ENCODE measurements at places on chromosomes 6 and 20.
A peak's percentile ranks its signal among the peaks of the same experiment; 100 is the strongest.

DNA sequence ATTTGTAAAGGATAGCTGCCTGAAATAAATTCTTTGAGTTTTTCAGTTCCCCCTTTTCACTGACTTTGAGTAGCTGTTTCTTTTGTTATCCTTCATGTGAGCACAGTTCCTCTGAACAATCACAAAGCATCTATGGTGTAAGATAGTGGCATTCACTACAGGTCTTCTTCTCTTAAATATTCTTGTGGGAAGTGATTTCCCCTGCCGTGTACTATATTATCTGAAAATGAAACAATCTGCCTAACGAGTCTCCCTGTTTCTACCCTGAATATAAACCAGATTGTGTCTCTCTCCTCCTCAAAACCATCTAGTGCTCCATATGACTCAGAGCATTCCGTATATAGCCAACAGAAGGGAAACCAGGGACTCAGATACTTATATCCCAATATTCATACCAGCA is 380.1 kb upstream of the SOX4 start:
- DNase-seq: no peak

DNA sequence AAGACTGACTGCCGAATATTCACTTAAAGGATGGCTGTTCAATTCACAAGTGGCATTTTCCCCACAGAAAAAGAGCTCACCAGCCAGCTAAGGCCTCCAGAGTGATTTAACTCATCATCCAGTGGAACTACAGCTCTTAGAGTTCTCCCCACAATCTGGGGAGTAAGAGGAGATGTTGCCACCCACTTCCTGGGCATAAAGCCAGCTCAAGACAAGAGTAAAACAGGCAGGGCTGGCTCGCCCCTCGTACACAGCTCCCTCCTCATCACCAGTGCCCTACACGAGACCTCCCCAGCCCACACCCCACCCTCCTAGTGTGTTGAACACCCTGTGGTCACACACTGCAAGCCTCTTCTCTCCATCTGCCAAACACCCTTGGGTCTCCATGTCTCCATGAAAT is 47.2 kb upstream of the IPCEF1 start:
- DNase-seq: peak; percentile 61

DNA sequence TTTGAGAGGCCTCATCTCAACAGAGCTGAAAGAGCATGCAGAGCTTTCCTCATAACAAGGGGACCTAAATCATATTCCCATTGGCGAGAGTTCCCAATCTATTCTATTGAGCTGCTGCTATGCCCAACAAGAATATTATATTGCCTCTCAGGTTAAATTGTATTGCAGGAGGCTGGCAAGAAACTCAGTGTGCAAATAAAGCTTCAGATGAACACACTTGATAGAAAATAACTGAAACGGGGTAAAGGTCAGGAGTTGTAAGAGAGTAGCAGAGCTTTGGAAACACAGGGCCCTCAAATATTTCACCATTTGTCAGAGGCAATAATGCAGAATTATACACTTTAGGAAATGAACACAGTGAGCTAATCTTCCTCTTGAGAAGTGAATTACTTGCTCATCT is 364.3 kb upstream of the SPTLC3 start:
- no peak for DNase-seq

GRCh38 chr6:170178561-170179477 is 112.1 kb downstream of the DLL1 start:
- DNase-seq: peak; percentile 52

DNA sequence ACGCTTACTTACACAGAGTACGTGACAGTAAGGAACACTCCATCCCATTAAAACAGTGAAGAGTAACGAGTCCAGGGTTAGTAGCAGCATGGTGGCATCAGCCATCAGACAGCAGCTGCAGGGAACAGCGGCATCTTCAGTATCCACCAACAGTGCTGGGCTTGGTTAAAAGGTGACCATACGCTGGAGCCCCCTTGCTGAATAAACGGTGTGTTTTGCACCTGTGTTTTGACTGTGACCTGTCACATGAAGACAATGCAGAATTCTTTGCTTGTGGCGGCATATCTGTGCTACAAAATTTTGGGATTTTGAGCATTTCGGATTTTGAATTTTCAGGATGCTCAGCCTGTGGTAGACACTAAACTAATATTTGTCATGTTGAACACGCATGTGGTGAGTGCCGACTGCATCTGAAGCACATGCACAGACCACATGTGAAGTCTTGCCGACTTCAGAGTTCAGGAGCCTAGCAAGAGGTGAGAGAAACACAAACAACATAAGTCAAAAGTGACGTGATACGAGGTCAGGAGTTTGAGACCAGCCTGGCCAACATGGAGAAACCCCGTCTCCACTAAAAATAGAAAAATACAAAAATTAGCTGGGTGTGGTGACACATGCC is 69.3 kb upstream of the FRMD1 start:
- DNase-seq: no peak

DNA sequence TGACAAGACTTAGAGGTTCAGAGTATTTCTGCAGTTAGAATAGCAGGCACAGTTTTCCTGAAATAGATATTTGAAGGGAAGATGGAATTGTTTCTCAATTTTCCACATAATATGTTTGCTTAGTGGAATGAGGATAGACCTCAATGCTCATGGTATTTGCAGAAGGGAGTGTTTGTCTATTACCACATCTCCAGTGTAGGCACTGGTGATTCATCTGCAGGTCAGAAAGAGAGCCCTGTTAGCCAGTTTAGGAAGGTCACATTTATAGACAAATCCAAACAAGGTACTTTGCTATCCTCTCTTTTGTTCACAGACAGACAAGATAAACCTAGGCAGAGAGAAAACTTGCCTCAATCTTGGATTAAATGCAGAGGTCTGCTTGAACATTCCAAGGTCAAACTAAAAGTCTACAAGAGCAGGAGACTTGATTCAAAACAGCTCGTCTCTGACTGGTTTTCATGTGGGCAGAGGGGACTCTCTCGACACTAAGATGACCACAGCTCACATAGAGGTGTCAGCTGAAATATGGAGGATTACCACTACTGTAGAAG is 22.8 kb downstream of the ISM1 start:
- DNase-seq: no peak

GRCh38 chr6:6164367-6164766 is 156.1 kb downstream of the F13A1 start:
- DNase-seq: no peak

- peak; percentile 94 for DNase-seq
Observed at GRCh38 chr6:152094992-152095592, 287.6 kb downstream of the ESR1 start.

DNA sequence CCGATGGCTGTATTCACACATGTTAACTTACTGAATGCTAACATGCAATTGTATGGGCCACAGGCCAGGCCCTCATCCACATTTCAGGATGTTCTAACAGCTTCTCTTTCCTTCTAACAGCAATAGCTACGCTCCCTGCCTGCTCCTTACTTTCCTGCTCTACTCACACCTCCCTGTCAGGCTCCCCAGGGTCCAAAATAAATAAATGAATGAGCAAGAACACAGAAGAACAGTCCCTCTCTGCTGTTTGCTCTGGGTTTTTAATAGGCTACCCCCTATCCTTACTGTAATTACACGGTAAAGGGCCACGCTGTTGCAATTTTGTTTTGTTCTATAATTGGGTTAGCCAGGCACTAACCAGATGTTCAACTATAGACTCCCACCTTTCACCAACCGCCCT is 135.6 kb downstream of the GMDS start:
- no peak for DNase-seq

DNA sequence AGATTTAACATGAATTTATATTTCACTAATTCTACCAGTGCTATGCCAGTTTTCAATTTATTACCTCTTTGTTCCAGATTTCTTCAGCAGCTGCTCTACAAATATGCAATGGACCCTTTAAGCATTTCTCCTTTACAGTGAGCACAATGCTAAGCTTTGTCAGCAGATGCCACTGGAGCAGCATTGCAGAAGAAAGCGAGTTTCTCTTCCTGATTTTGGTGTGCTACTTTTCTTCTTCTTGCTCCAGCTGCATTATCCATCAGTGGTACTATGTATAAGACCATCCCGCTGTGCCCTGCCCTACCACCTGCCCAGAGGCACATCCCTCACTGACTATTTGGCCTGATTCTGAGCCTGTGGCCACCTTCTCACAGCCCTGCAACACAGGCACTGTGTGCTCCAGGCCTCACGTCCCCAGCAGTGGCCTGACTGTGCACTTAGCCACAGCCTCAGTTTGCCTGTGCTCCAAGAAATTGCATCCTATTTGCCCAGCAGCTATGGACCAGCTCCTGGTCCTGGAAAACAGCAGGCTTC is 84.1 kb downstream of the TNFAIP3 start:
- DNase-seq: no peak

DNA sequence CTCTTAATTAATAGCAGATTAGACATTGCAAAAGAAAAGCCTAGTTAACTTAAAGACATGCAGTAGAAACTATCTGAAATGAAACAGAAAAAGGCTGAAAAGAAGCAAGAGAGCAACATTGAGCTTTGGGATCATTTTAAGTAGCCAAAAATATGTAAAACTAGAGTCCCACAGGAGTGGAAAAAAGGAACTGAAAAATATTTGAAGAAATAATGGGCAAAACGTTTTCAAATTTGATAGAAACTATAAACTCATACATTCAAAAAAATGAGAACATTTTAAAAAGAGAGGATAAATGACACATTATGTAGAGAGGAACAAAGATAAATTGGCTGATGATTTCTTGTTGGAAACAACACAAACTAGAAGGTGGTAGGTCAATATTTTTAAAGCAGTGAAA is 166.1 kb upstream of the AKAP12 start:
- DNase-seq: no peak

DNA sequence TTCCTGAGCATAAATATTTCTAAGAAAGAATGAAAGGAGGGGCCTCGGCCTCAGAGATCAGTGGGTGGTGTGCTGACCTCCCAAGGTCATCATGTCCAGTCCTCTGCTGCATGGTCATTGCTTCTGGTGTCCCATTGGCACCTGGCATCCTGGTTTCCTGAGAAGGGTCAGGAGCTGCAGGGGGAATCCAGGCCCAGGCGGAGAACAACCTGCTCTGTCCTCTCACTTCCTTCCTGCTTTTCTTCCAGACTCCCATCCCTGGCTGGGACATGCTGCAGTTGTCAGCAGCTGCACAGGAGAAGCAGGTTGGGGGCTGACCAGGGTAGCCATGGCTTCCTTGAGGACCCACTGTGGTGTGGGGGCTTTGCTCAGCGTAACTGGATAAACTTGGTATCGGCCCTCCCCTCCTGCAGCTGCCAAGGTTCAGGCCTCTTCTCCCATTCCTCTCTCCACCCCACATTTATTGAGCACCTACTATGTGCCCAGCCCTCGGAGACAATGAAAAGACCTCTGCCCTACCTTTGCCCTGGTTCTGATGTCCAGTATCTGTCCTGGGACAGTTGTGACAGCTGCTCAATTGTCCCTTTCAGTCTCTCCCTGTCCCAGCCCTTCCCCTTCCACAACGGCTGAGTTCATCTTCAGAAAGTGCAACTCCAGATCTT is 155.2 kb downstream of the CEBPB start:
- no peak for DNase-seq

GRCh38 chr6:13908955-13909381 is 15.8 kb upstream of the RNF182 start:
- no peak for DNase-seq

DNA sequence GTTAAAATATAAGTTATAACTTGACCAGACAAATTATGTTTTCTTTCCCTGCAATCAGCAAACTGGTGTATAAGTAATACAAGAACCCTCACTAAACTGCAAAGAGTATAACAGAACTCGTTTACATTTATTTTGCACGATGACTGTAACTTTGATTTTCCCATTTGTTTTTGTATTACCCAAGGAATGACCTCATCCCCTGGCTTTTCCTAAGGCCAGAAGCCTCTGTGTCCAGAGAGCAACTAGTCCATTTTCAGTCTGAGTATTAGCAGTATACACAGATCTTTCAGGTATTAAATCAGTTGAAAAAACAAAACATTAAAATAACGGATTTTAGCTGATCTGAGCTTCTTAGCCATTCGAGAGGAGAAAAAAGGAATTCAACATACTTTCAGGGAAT is 17.2 kb downstream of the COL19A1 start:
- no peak for DNase-seq

- DNase-seq: no peak
Observed at GRCh38 chr20:39117491-39117890, 155.3 kb downstream of the DHX35 start.

- no peak for DNase-seq
Observed at GRCh38 chr20:6811262-6812035, 44.0 kb downstream of the BMP2 start.

DNA sequence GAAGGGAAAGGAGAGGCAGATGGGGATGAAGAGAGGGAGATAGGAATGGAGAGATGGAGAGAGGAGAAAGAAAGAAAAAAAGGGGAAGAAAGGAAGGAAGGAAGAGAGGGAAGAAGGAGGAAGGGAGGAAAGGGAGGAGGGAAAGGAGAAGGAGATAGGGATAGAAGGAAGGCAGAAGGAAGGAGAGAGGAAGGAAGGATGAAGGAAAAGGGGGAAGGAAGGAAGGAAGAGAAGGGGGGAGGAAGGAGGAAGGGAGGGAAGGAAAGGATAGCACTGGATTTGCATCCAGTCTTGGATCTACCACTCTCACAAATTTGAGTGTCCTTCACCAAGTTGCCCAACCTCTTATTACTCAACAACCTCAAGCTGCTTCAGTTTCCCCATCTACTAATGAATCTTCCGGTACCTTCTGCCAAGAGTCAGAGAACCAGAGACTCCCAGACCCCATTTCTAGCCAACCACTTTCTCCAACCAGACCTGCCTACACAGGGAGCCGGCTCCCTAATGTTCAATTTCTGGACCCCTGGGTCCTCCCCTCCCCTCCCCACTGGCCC is 79.7 kb upstream of the FOXP4 start:
- DNase-seq: no peak

GRCh38 chr20:63738687-63739129 is 868 bp upstream of the SLC2A4RG start:
- no peak for DNase-seq

- DNase-seq: no peak
Observed at GRCh38 chr6:30893666-30894065, 9.3 kb downstream of the DDR1 start.

GRCh38 chr20:62668441-62669027 is 26.2 kb downstream of the SLCO4A1 start:
- peak; percentile 78 for DNase-seq

DNA sequence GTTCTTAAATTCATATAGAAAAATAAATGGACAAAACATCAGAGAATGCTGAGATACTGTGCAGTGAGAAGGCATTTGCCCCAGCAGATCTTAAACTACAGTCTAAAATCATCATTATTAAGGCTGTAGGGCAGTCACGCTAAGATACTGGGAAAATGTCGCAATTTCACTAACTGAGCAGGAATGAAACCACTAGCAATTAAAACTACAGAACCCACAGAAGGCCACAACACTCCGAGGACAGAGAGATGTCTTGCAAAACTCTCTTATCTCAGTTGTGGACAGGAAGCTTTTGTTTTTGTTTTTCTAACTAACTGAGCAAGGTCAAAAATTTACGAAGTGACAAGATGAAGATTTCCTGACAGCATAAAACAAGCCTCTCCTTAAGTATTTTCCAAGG is 18.2 kb downstream of the GNAS-AS1 start:
- DNase-seq: no peak

GRCh38 chr6:44672086-44672485 is 284.6 kb downstream of the CDC5L start:
- DNase-seq: no peak

DNA sequence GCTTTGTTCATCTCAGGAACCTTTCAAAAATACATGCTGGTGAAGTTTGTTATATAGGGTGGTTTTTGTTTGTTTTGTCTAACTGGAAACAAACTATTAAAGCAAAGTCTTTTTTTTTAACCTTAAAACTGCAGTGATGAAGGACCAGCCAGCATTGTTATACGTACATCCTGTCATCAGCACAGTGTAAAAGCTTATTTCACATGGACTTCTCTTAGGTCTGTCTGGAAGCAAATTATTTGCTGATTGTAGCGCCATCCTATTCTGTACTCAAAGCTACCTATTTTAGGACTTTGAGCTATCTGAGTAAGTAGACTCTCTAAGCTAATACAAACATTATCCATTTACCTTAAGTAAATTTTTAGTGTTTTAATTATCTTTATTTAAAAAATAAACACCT is 61.7 kb downstream of the SNX9 start:
- no peak for DNase-seq

All from ascending aorta (tissue), 2 donors.